ENCODE measurements at places on chromosomes 13 and 19.

GRCh38 chr13:48977286-48977625 lies 1.5 kb downstream of the FNDC3A start:
- no peak for DNase-seq

DNA sequence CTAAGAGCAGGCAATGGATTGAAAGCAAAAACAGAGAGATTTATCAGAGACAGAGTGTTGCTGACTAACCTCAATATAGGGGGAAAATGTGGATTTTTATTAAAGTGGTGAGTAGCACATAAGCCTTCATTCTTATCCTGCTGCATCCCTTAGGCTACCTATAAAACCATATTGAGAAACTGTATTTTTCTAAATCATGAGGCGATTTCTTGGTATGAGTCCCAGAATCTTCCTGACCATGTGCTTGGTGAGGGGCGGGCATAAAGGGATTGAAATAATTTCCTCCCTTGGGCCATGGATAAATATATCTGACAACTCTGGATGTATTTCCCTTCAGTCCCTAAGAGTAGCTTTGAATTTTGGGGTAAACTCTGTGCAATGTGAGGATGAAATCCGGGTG lies 72.8 kb downstream of the EFNB2 start:
- DNase-seq = no peak

DNA sequence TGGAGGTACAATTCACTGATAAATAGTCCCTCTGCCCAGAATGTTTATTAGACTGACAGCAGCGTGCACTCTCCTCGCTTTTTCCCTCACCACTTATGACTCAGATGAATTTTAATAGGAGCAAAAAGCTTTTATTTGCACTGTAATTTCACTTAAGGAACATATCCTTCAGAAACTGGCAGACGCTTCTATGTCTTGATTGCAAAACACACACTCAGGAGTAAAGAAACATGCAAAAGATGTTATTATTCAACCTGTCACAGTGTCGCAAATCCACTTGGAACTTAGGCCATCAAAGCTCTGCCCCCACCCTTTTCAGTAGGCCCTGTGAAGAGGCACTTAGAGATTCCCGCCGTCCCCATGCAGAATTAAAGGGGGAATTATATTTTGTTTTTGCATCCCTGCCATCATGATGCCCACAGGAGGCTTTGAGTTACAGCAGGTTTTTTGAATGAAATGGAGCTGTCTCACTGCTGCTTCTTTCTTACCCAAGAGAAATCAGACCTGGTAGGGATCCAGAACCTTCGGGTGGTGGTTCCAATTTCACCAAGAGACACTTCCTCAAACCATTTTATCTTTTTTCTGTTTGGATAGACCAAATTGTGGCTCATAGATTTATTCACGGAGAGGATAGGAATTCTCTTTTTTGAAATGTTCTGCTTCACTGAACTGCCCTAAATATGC lies 74.5 kb downstream of the GGACT start:
- DNase-seq = no peak

DNA sequence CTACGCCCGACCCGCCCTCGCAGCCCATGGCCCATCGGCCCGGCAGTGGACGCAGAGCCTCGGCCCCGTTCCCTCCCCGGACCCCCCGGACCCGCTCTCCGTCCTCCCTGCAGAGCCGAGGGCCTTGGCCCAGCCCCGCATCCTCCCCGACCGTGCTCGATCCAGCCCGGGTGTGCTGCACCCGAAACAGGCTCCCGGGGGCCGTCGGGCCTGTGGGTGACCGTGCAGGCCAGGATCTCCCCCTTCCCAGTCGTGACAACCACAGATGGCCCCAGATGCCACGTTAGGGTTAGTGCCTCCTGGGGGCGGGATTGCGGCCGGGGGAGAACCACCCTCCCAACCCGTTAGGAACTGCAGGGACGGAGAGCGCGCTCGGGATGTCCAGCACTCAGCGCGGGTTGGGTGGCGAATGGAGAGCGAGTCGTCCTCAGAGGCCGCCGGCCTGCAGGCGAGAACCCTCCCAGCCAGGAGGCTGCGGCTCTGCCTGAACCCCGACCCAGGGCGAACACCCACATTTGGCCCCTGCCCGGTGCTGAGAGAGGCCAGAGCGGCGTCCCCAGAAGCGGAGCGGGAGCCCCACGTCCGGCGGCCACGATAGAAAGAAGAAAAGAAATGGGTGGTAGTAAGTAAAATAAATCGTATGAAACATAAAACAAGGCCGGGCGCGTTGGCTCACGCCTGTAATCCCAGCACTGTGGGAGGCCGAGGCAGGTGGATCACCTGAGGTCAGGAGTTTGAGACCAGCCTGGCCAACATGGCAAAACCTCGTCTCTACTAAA lies 6.7 kb upstream of the MADCAM1 start:
- no peak for DNase-seq

GRCh38 chr13:93794197-93794885 lies 567.7 kb downstream of the GPC6 start:
- DNase-seq = no peak

DNA sequence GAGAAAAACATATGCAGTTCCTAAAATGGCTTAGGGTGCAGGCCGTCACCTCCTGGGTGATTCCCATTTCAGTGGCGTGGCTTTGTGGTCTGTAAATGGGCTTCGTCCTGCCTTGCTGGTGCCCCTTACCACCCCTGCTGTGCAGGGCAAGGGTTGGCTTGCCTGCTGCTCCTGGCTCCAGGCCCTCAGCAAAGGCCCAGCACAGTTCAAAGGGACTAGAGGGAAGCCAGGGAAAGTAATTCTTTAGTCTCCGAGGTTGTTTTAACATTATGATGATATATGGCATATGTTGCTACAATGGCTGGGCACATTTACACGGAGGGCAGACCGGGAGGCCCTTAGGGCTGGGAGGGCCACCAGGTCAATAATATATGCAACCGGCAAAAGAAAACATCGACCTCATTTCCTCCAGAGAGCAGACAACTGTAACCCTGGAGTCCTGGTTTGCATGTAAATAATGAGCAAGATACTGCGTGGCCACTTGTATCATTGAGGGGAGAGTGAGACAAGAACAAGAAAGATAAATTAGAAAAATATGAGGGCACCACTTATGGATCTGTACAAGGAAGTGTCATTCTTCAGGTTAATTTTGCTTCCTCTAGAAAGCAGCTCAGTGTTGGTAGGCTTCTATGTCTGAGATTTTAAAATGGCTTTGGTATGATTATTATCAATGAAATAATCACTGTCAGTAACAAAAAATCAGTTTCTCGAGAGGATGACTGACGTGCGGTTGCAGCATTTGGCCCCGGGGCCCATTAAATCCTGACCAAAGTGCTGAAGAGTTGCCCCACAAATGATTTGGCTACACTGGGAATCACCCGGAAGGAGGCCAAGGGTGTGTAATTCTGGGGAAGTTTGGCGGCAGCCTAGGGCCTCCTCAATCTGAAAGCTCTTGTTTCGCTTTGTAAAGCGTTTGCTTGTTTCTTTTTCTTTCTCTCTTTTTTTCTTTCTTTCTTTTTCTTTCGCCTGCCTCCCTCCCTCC lies 32.8 kb upstream of the URI1 start:
- DNase-seq = no peak

DNA sequence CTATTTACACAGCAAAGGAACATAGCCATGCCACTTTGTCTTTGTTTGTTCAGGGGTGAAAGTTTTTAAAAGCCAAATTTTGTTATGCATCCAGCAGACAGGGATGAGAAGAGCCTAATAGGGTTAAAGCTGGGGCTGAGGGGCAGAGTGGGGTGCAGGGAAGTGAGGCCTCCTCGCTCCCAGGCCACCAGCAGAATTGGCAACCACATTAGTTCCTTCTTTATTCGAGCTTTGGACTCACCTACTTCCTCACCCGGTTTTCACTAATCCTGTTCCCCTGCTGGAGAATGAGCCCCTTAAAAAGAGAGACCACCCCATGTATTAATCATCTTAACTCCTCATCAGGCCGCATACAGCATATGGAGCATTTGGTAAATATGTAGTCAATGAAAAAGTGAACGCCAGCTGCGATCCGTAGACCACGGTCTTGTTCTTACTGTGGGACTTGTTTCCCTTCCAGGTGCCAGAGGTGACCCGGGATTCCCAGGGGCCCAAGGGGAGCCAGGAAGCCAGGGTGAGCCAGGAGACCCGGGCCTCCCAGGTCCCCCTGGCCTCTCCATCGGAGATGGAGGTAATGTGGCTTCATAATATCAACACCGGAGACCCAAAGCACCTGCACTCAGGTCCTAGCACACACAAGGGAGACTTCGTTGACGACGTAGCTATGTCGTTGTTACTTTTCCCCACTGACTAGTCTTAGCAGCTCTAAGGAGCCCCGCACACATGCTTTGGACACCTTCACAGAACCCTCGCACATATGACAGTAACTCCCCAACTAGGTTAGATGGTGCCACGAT lies 112.1 kb downstream of the RAB20 start:
- DNase-seq = no peak

GRCh38 chr19:33163481-33163880 lies 30.6 kb upstream of the LRP3 start:
- DNase-seq = no peak

DNA sequence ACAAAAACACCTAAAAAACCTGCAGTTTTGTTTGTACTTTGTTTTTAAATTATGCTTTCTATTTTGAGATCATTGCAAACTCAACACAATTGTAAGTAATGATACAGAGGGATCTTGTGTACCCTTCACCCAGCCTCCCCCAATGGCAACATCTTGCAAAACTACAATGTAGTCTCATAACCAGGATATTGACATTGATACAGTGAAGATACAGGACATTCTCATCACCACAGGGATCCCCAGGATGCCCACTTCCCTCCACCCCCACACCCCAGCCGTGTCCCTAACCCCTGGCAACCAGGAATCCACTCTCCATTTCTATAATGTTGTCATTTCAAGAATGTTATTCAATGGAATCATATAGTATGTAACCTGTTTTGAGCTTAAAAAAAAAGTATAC lies 10.3 kb upstream of the C5AR2 start:
- DNase-seq = no peak

DNA sequence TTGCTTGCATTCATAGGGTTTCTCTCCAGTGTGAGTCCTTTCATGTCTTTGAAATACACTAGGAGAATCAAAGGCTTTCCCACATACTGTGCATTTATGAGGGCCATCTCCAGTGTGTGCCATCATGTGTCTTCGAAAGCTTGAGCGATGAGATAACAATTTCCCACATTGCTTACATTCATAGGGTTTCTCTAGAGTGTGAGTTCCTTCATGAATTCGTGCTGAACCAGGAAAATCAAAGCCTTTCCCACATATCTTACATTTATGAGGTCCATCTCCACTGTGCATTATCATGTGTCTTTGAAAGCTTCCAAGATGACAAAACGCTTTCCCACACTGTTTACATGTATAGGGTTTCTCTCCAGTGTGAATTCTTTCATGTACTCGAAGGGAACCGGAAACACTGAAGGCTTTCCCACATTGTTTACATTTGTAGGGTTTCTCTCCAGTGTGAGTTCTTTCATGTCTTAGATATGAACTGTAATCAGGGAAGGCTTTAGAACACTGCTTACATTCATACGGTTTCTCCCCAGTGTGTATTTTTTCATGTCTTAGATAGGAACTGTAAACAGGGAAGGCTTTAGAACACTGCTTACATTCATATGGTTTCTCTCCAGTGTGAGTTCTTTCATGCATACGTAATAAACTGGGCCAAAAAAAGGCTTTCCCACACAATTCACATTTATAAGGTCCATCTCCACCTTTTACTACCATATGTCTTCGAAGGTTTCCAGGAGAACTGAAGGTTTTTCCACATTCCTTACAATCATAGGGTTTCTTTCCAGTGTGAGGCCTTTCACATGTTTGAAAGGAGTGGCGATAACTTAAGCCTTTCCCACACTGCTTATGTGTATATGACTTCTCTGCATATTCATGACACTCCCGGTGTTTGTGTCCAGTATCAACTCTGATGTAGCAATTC lies 21.4 kb downstream of the ZNF44 start:
- DNase-seq = no peak

GRCh38 chr13:111407381-111408131 lies 87.1 kb downstream of the TEX29 start:
- DNase-seq = no peak

DNA sequence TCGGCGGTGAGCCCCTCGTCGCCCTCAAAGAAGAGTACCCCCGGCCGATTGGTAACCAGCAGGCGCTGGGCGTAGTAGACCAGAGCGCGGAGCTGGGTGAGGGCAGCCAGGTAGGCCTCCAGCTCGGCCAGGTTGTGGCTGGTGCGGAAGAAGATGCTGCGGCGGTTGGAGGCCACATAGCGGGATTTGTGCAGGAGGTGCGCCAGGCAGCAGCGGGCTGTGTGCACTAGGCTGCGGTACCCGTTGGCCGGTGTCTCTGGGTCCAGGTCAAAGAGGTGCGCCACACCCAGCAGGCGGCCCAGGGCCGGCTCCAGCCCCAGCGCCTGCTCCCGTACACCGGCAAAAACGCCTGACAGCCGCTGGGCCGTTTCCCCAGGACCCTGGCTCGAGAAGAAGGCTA lies 16.8 kb downstream of the LIPE start:
- no peak for DNase-seq

DNA sequence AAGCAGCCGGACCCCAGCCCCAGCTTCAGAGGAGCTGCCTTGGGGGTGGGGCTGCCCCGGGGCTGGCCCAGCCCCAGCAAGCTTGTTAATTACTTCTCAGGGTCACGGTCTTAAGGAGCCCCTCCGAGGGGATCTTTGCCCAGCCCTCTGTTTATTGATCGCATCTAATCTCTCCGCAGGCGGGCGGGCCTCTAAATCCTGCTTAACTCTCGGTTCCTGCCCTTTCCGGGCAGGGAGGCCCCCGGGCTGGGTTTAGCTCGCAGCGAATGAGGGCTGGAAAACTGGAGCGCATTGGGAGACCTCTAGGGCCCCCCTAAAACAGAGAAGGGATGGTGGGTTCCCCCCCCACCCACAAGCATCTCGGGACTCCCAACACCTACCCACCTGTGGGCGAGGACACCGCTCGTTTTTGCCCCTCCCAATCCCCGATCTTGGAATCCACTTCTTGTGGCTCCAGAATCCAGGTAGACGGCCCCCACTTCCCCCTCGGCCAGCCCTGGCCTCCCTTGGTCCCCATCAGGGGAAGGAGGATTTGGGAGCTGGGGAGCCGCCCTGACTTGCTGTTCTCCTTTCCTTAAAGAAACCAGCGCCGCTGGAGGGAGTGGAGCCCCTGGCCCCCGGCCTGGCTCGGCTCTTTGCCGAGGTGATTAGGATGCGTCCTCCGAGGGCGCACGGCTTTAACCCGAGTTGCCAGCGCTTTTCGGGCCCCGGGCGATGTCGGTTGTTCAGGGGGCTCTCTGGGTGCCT lies 59.5 kb upstream of the ADGRL1 start:
- no peak for DNase-seq

GRCh38 chr13:51673165-51673564 lies 88.9 kb downstream of the WDFY2 start:
- DNase-seq = no peak

- DNase-seq = peak; percentile 74
These were observed 21.5 kb upstream of the GARRE1 start for GRCh38 chr19:34232566-34233481.

DNA sequence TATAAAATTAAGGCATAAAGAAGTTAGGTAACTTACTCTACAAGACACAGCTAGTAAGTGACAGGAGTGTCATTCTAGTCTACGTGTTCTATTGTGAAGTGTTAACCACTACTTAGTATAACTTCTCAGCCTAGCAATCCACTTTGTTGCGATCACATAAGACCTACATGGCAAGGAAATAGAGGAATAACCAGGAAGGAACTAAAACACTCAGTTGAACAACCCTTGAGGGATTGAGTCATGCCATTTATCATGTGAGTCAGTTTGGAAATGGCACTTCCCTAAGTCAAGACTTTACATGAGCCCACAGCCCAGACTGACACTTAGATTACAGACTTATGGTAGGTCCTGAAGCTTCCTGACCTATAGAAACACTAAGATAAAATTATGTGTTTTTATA lies 279.5 kb upstream of the PCDH20 start:
- no peak for DNase-seq

- DNase-seq = no peak
These were observed 2.1 kb upstream of the PLVAP start for GRCh38 chr19:17379221-17379631.
